ENCODE measurements at places on chromosomes 1 and 21.

- DNase-seq, result no peak
These were observed 73.6 kb downstream of the RGS13 start for GRCh38 chr1:192709544-192709943.

GRCh38 chr1:199743227-199743626, 284.3 kb upstream of the NR5A2 start:
- DNase-seq, result no peak

- DNase-seq, result no peak
These were observed 1208.3 kb upstream of the B3GALT2 start for GRCh38 chr1:194394676-194395075.

DNA sequence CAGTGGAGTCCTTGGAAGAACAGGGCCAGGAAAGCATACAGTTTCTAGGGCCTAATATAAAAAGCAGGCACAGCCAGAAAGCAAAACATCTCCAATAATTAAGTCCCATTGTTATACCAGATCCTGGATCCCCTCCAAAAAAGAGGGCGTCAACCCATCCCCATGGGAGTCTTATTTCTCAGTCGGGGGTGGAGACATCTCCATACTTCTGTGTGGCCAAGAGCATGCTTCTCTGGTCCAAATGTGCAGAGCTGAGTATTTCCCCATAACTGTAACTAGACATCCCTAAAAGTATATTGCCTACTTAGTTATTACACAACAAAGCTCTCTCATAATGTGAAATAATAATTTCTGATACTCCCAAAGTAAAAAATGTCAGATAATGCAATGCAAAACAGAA, 104.2 kb upstream of the SOX13 start:
- no peak for DNase-seq

- DNase-seq, result no peak
These were observed 4.2 kb upstream of the GPN2 start for GRCh38 chr1:26894263-26894662.

GRCh38 chr1:170407581-170407980, 124.4 kb upstream of the GORAB start:
- no peak for DNase-seq

- DNase-seq, result no peak
These were observed 221.8 kb upstream of the ESRRG start for GRCh38 chr1:216944864-216945510.

GRCh38 chr1:232283864-232284263, 346.1 kb downstream of the SIPA1L2 start:
- DNase-seq, result no peak

- no peak for DNase-seq
These were observed 3.5 kb downstream of the PTCH2 start for GRCh38 chr1:44839576-44839975.

DNA sequence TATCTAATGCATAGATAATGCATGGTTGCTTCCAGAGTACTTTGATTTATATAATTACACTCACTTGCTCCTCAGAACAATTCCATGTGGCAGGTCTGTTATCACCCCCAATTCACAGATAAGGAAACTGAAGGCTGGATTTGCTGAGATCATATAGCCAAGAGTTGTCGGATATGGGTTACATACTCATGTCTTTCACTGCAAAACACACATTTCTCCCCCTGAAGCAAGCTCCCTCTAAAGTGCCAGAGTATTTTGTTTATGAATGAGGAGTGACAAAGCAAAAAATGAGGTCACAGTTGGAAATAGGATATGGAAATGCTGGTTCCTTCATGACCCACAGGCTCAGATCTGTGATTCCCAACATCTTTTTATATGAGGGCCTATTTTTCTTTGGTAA, 134.2 kb downstream of the ROR1 start:
- DNase-seq, result no peak

- DNase-seq, result no peak
These were observed 101.7 kb downstream of the HUNK start for GRCh38 chr21:31974454-31974985.

DNA sequence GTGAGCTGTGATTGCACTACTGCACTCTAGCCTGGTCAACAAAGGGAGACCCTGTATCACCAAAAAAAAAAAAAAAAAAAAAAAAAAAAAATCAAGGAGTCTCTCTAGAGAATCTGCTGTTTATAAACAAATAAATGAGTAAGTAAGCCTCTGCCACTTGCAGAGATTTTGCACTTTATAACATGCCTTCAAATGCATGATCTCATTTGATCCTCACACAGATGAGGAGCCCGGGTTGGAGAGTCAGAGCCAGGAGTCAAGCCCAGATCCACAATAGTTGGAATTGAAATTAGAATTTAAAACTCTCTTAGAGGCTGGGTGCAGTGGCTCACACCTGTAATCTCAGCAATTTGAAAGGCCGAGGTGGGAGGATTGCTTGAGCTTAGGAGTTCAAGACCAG, 4.0 kb downstream of the PRELP start:
- no peak for DNase-seq

- no peak for DNase-seq
These were observed 10.3 kb downstream of the GPR37L1 start for GRCh38 chr1:202133001-202133400.

- DNase-seq, result no peak
These were observed 64.0 kb downstream of the WNT9A start for GRCh38 chr1:227883641-227884301.

- no peak for DNase-seq
These were observed 41.2 kb downstream of the PRAMEF20 start for GRCh38 chr1:13451399-13451965.

DNA sequence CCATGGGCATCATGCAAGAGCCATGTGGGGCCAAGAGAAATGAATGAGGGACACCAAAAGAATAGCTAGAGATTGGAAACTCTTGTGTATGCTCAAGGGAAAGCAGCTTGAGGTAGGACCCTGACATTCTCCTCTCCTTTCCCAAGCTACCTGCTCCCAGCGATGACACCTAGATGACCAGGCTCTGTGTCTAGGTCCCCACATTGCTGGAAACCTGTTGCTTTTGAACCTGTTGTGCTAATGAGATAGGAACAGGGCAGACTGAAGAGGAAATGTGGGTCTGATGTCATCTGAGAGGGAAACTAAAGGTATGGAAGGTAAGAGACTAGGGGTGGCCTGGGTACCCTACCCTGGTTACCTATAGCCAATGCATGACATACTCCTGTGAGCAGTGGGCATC, 1.8 kb downstream of the FMOD start:
- no peak for DNase-seq

DNA sequence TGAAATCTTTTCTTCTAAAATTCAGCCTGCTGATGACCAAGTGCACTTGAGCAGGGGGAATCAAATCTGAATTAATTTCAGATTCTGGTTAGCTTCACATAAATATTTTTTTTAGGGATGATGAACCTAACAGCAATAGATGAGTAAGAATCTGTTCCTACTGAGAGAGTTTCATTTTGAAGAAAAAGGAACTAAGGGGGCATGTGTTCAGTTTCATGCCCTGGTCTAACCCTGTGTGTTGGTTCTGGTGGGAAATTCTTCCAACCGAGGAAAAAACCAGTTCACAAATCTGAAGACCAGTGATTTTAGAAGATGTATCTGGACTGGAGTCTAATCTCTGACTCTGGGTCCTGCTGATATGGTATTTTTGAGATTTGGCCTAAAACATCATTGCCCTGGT, 13.7 kb downstream of the SELL start:
- no peak for DNase-seq

- no peak for DNase-seq
These were observed 45.4 kb downstream of the SERINC2 start for GRCh38 chr1:31458287-31458896.

- DNase-seq, result no peak
These were observed 6.7 kb upstream of the OR11L1 start for GRCh38 chr1:247848346-247848745.

DNA sequence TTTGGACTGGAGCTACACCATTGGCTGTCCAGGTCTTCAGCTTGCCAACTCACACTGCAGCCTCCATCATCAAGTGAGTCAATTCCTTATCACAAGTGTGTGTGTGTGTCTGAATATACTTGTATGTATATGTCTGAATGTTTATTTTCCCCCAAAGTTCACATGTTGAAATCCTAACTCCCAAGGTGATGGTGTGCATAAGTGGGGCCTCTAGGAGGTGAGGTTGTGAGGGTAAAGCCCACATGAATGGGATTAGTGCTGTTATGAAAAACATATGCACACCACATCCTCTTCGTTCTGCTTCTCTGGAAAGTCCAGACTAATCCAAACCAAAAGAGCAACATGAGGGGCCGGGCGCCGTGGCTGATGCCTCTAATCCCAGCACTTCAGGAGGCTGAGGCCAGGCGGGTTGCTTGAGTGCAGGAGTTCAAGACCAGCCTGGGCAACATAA, 48.7 kb upstream of the LBR start:
- no peak for DNase-seq

DNA sequence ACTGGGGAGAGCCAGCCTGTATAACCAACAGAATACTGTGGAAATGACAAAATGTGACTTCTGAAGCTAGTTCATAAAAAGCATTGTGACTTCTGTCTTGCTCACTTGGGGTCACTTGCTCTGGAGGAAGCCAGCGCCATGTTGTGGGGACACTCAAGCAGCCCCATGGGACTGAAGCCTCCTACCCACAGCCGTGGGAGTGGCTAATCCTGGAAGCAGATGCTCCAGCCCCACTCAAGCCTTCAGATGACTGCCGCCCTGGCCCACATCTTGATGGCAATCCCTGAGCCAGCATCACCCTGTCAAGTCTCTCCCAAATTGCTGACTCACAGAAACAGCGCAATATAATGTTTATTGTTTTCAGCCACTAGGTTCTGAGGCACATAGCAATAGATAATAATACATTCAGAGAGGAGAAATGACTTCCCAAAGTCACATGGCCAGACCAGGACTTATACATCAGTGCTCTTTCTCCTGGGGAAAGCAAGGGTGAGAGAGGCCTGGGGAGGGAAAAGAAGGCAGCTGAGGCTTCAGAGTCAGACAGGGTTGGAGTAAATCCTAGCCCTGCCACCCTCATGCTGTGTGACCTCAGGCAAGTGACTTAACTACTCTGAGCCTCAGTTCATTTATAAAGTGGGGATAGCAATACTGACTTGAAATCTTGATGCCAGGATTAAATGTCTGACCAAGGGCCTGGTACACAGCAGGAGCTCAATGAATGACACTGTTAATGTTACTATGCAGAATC, 5.0 kb upstream of the TNFRSF8 start:
- no peak for DNase-seq

DNA sequence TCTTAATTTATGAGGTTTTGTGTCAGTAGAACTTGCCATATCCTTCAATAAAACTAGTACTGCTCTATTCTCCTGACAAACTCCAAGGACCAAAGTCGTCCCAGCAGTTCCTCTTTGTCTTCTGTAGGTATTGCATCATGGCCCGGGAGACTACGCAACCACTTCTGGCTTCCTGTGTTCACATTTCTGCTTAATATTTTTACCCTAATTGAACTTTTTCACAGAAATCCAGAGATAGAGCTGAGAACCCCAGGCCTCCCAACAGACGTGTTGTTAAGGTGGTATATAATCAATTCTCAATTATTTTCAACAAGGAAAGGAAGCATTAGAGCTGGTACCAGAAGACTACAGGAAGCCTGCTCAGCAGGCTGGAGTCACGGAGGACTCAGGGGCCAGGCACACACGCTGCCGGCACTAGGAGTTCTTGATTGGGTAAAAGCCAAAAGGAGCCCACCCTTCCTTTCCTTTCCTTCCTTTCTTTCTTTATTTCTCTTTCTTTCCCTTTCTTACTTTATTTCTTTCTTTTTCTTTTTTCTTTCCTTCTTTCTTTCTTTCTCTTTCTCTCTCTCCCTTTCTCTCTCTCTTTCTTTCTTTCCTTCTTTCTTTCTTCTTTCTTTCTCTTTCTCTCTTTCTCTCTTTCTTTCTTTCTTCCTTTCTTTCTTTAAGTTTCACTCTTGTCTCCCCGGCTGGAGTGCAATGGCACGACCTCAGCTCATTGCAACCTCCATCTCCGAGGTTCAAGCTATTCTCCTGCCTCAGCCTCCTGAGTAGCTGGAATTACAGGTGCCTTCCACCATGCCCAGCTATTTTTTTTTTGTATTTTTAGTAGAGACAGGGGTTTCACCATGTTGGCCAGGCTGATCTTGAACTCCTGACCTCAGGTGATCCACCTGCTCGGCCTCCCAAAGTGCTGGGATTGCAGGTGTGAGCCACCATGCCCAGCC, 173.7 kb downstream of the ZBTB18 start:
- no peak for DNase-seq

DNA sequence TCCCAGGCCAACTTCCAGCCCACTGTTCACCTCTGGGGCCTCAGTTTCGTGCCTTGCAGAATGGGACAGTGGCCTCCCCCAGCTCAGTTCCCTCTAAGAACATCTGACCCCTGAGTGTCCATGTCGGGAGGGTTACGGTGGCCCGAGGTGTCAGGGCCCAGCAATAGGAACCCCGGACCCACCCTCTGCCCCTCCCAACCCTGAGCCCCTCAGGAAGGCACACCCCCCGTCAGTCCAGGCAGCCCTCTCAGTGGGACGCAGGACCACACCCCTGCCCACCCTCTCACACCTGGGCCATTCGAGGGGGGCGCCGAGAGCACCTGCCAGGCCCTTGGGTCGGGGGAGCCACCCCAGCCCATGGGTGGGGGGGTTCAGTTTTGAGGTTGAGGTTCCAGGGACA, 447 bp downstream of the TTC34 start:
- no peak for DNase-seq

GRCh38 chr21:14687268-14687625, 141.1 kb upstream of the SAMSN1 start:
- DNase-seq, result no peak

Data from esophagus squamous epithelium (tissue), 5 donors.